ENCODE measurements at places on chromosomes 3 and 15.

DNA sequence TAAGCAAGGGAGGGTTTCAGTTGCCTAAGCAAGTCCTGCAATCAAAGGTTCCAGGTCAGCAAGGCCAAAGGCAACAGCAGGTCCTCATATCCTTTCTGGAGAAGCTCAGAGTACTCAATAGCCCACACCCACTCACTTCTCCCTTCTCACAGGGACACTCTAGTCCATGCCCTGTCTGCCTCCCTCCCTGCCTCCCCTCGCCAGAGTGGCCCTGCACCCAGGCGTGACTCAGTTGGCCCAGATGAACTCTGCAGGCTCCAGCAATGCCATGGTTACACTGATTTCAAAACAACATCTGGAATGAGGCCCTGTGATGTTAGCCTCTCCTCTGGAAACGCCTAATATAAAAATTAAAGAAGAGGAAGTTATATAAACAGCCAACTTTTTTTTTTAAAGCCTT is 32.9 kb downstream of the IL16 start:
- DNase-seq: peak; percentile 46

DNA sequence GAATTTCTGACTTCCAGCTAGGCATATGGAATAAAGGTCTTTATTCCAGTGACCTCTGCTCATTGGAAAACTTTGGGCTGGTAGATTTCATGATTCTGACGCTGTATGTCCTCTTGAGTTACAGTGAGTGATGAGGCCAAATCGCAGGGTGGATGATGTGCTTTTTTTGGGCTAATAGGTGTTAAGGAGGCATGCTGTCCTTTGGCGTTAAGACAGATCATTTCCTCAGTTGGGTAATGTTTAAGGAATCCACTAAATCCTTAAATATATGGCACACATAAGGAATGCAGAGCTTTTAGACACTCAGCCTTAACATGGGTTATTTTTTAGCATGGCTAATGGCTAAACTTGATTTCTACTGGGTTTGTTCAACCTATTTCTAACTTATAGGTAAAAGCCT is 87.9 kb downstream of the LPP start:
- peak; percentile 41 for DNase-seq

GRCh38 chr15:96354731-96355567 is 24.4 kb downstream of the NR2F2 start:
- DNase-seq: peak; percentile 86

DNA sequence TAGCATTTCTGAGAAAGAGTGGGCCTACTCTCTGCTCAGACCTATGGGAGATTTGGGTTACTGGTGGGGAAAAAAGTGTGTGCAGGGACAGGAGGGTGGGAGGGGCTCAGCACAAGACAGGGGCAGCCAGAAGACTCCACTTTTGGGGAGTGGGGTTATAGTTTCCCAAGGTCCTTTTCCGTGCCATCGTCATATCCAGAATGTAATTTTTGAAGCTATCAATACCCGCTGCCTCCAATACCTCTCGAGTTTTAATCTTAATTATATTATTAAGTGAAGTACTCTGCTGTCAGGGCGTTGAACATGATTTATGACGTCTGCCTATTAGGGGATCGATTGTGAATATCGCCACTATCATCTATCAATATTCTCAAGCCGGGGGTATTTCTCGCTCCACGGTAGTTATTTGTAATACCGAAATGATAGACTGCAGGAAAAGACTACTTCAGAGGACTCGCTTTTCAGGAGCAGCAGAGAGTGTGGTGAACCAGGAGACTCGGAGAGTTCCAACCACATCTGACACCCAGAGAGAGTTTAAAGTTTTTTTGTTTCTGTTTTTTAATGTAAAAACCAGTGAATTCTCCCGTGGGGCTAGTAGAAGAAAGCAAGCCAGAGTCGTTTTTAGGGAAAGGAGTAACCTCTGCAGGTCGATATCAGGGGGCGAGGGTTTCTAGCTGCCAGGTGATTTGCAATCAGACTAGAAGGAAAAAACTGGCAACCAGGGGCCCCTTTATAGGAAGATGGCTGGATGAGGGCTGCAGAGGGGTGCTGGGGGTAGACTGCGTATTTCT is 20.6 kb downstream of the NR2F2 start:
- DNase-seq: no peak

DNA sequence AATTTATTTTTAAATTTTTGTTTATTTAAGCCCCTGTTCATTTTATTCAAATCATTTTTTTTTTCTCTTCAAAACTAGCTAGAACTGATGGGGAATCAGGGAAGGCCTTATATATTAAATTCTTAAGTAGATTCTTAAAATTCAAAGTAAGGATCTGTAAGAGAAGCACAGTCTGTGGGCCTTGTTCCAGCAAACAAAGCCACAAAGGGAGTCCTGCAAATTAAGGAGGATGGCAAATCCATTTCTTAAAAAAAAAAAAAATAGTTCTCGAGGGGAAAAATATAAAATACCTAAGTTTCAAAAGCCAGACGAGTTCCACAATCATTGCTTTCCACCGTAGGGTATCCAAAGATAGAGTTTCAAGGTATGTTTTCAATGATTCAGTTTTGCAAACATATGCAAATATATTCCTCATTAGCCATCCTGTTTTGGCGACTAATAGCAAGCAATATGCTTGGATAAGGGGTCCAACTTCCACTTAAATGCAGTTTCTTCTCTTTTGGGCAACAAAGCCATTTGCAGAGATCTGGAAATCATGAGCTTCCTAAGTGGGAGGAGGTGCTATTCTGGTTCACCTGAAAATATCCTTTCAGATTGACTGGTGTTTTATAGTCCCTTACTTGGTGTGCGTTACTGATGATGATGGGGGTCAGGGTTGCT is 46.8 kb downstream of the CDIN1 start:
- DNase-seq: no peak

All from AG10803 (cell line).